ENCODE measurements at places on chromosomes 7 and 10. TPM values are rescaled to one million over a fixed set of nuclear protein-coding genes. Genes with fewer than 3 reads are reported as not detected.

DNA sequence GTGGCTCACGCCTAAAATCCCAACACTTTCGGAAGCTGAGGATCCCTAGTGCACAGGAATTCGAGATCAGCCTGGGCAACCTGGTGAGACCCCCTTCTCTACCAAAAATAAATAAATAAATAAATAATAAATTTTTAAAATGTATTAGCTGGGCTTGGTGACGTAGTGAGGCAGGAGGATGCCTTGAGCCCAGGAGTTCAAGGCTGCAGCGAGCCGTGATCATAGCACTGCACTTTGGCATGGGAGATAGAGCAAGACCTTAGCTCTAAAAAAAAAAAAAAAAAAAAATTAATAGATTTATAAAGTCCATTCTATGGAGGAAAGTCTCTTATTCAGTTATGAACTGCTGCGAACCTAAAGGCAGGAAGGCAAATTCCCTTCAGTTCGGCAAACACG, 1.1 kb upstream of the PTPN12 start:
- no peaks in the 10 kb centered on the region for H3K36me3 ChIP-seq
- H3K27me3 ChIP-seq: no peaks in the 10 kb centered on the region
- H3K4me1 ChIP-seq: peaks cover 11% of the 10 kb centered on the region
- no peak overlapping the region for H3K27ac ChIP-seq
- no peak for DNase-seq

- DNase-seq: no peak
- no peaks in the 10 kb centered on the region for H3K27me3 ChIP-seq
- no peak overlapping the region for H3K4me3 ChIP-seq
- H3K27ac ChIP-seq: no peak overlapping the region
- no peaks in the 10 kb centered on the region for H3K36me3 ChIP-seq
Observed at GRCh38 chr7:80654887-80655340, 16.5 kb downstream of the CD36 start.

- no peak for DNase-seq
- H3K36me3 ChIP-seq: no peaks in the 10 kb centered on the region
- H3K4me3 ChIP-seq: no peak overlapping the region
- no peaks in the 10 kb centered on the region for H3K4me1 ChIP-seq
Observed at GRCh38 chr10:36441557-36441956, 683.8 kb upstream of the ANKRD30A start.

GRCh38 chr7:138226001-138226476, 149.8 kb downstream of the AKR1D1 start:
- no peaks in the 10 kb centered on the region for H3K4me1 ChIP-seq
- H3K4me3 ChIP-seq: no peak overlapping the region
- H3K27me3 ChIP-seq: peaks cover 5% of the 10 kb centered on the region
- no peak overlapping the region for H3K27ac ChIP-seq
- DNase-seq: no peak

- no peaks in the 10 kb centered on the region for H3K4me1 ChIP-seq
- no peaks in the 10 kb centered on the region for H3K36me3 ChIP-seq
- H3K27me3 ChIP-seq: no peaks in the 10 kb centered on the region
Observed at GRCh38 chr10:8115618-8115980, 61.1 kb downstream of the GATA3 start.

GRCh38 chr7:5077740-5078139, 32.1 kb downstream of the RBAK start:
- no peak for DNase-seq
- peaks cover 7% of the 10 kb centered on the region for H3K4me1 ChIP-seq
- H3K36me3 ChIP-seq: no peaks in the 10 kb centered on the region
- H3K4me3 ChIP-seq: no peak overlapping the region

DNA sequence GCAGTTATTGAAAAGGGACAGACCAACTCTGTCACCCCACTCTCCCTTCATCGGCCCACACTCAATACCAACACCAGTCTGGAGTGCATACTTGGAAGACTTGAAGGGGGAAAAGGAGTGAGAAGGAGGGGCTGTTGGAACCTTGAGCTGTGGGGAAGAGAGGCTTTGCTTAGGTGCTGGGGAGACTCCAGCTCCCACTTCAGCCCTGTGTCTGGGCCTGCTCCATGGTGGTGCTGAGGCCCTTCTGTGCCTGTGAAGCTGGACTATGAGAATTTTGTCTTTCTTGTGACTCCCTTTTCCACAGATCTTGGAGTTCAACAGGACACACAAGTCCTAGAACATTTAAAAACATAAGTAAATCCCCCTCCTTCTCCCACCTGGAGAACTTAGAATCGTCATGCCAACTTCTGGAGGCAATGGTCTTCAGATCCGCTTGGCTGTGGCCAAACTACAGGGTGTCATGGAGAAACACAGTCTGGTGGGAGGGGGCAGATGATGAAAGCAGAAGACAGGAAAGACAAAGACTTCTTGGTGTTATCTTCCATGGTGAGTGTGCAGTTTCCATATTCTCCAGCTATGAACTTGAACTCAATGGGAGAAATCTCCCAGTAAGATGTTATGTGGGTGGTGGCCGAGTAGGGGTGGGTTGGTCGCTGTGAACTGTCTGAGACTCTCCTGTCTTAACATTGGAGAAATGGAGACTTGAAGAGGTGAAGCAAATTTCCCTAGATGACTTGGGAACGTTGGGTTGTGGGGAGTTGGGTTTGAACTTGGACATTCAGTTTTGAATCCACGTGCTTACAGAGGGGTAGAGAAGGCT, 18.4 kb upstream of the GIMAP8 start:
- DNase-seq: no peak
- peaks cover 25% of the 10 kb centered on the region for H3K4me1 ChIP-seq
- no peaks in the 10 kb centered on the region for H3K36me3 ChIP-seq
- no peak overlapping the region for H3K27ac ChIP-seq

DNA sequence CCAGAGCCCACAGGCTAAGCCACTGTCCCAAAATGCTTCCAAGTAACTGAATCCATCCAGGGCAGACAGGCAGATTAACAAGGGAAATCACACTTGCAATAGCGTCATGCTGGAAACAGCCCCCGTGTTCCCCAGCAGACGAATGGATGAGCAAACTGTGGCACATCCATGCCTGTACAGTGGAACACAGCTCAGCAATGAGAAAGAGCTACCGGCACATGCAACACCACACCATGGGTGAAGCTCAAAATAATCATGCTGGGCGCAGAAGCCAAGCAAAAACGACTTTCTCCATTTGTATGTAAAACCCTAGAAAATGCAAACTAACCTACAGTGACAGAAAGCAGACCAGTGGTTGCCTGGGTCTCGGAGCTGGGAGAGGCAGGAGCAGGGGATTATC, 153.1 kb downstream of the SLIT1 start:
- no peaks in the 10 kb centered on the region for H3K36me3 ChIP-seq
- peaks cover 5% of the 10 kb centered on the region for H3K4me1 ChIP-seq
- H3K27ac ChIP-seq: no peak overlapping the region

Gene RHOBTB1
- total RNA-seq: not detected

Gene UNCX
- total RNA-seq: not detected

Gene HOXA5
- total RNA-seq: not detected

Gene GIMAP1
- total RNA-seq: 6.2 TPM

Gene ZCWPW1
- 2.9 TPM for total RNA-seq
